ENCODE measurements at places on chromosomes 7 and 10.

DNA sequence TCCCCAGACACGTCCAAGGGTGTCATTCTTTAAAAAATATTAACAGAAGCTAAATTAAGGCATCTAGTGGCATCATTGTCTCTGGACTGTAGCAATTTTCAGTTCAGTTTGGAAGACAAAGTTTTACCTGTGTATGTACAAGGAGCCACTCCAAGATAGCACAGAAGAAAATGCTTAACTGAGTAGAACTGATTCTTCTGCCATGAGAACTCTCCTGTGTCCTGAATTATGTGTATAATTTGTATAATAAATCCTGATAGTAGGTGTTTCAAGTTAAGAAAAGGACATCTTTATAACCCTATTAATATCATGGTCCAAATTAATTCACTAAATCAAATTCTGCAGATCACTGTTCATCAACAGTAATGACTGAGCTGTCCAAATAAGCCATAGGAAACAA lies 1104.0 kb downstream of the XPNPEP1 start:
- no peak for DNase-seq

- DNase-seq, result no peak
These were observed 262.8 kb upstream of the GRB10 start for GRCh38 chr7:51045319-51046102.

GRCh38 chr7:105130048-105130447 lies 116.0 kb downstream of the KMT2E start:
- no peak for DNase-seq

- DNase-seq, result no peak
These were observed 66.8 kb downstream of the MKI67 start for GRCh38 chr10:128059266-128059981.

DNA sequence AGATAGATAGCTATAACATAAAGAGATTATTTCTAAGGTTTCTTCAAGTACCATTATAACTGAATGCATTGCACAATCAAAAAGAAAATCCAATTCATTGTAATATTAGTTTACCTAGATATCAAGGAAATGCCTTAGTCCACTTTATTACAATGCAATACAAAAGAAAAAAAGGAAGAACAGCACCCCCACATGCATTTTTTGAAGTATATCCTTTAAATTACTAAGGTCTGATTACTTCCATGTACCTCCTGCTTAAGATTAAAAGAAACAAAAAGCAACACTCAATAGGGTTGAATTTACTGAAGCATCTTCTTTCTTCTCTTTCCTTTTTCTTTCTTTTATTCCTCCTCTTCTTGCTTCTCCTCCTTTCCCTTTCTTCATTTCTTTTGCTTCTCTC lies 973.8 kb upstream of the LRRTM3 start:
- no peak for DNase-seq

DNA sequence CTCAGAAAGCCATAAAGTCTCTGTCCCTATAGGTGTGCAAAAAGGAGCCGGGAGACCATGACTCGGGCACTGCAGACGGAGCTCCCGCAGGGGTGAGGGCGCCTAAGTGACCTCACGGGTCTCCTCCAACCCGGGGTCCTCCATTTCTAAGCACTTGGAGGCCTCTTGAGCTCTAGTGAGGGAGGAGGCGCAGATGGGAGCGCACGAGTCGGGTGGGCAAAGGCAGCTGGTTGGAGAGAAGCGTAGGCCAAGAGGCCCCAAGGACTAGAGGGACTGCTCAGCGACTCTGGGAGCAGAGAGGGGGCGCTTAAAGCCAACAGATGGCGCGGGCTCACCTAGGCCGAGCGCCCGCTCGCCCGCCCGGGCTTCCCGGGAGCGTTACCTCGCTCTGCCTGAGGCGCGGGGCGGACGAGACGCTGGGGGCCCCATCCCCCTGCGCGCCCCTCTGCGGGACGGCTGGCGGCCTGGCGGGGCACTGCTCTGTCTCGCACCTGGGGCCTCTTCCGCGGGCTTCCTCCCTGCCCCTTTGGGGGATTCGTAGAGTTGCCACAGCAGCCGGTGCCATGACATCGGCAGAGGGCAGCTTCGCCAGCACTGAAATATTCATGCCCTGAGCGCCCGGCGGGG lies 523 bp upstream of the CDH23 start:
- peak; percentile 65 for DNase-seq

- no peak for DNase-seq
These were observed 80.1 kb upstream of the EMX2 start for GRCh38 chr10:117462424-117462792.

DNA sequence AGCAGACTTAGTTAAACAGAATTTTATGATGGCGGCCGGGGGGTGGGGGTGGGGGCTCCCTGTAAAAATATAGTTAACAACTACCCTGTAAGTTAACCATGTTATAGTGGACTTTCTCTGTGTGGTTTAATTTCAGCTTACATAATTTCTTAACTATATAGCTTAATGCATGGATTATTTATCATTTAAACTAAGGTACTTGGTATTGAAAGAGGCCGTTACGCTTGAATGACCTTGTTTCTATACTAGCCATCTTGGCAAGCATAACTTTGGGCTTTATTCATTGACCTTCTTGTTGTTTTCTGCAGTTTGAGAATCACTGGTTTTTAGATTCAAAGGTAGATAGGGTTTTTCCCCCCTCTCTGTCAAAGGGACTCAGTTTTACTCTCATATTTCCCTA lies 8.4 kb downstream of the EIF4EBP2 start:
- no peak for DNase-seq

- DNase-seq, result no peak
These were observed 142.2 kb downstream of the TRIL start for GRCh38 chr7:28815928-28816373.

DNA sequence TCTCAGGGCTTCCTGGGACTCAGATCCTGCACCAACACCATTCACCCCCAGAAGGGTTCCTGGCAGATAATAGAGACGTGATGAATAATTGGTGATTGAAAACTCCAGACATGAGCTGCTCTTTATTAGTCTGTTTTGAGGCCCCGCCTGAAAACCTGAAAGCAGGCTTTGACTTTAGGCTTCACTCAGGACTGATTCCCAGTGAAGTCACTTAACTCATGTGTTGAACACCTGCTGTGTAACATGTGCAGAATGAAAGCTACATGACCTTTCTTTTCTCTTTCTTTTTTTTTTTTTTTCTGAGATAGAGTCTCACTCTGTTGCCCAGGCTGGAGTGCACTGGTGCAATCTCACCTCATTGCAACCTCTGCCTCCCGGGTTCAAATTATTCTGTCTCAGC lies 8.9 kb downstream of the SPACDR start:
- no peak for DNase-seq

GRCh38 chr7:102211590-102212550 lies 74.8 kb upstream of the SH2B2 start:
- DNase-seq, result no peak

- no peak for DNase-seq
These were observed 56.3 kb downstream of the PRKAG2 start for GRCh38 chr7:151820491-151821105.

- DNase-seq, result no peak
These were observed 362.5 kb upstream of the NRP1 start for GRCh38 chr10:33697016-33697415.

DNA sequence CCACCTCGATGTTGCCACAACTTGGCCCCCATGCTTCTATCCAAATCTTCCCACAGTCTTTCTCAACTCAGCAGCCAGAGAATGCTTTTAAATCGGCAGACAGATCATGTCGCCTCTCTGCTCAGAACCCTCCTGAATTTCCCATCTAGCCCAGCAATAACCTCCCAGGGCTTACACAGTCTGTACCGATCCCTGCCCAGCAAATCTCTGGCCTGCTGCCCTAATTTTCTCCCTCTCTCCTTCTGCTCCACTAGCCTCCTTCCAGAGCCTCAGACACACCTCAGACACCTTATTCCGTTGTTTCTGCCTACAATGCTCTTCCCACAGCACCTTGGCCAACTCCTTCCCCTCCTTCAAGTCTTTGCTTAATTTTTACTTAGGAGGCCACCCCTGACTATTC lies 32.3 kb downstream of the MDH2 start:
- no peak for DNase-seq

DNA sequence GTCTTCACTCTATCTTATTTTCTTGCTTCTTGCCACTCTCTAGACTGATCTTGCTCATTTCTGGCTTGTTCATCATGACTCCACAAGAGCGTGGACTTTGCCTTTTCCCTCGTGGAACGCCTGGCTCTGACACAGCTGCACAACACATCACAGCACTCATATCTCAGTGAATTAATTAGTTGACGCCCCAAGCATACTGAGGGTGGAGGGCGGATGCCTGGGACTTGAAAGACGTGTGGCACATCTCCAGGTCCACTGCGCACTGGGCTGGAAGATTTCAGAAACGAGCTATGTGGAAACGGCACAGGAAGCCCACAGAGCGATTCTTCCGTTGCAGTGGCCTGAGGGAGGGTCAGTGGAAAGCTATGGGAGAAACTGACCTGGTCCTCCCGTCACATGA lies 23.6 kb upstream of the PLEKHA1 start:
- no peak for DNase-seq

DNA sequence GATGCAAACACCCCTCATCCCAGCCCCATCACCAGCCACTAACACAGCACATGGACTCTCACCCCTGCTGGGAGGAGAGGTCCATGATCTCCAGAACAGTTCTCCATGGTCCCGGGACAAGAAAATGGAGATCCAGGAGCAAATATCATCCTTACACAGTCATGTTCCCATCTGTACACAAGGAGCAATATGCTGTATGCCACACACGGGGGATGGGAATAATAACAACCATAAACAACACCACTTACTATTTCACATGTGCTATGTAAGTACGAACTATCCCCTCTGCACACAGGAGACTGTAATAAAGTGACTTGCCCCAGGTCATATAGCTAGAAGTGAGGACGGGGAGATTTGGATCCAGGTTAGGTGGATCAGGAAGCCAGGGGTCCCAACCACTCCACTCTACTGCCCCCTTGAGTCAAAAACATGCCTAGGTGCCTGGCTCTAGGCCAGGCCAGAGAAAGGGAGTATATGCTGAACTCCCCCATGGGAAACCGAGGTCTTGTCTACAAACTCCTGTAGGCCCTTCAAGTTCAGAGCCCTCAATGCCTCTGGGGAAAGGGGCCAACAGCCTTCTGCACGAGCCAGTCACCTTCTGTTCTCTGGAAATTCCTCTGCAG lies 34.1 kb downstream of the LRRC20 start:
- DNase-seq, result no peak

All from renal pelvis (tissue), 12 donors.